ENCODE measurements at places on chromosomes 16 and 17.

DNA sequence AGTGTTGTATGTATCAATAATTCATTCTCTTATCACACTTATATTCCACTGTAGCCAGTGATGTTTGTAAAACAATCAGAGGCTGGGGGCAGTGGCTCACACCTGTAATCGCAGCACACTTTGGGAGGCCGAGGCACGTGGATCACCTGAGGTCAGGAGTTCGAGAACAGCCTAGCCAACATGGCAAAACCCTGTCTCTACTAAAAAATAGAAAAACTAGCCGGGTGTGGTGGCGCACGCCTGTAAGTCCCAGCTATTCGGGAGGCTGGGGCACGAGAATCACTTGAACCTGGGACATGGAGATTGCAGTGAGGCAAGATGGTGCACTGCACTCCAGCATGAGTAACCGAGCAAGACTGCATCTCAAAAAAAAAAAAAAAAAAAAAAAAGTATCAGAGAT is 217.0 kb downstream of the CPPED1 start:
- DNase-seq: no peak
- no peak overlapping the region for H3K27ac ChIP-seq
- no peaks in the 10 kb centered on the region for H3K36me3 ChIP-seq

GRCh38 chr16:10597187-10597601 is 16.8 kb upstream of the EMP2 start:
- peaks cover 20% of the 10 kb centered on the region for H3K4me1 ChIP-seq
- no peak overlapping the region for H3K4me3 ChIP-seq
- no peaks in the 10 kb centered on the region for H3K27me3 ChIP-seq
- H3K27ac ChIP-seq: no peak overlapping the region
- H3K36me3 ChIP-seq: no peaks in the 10 kb centered on the region

DNA sequence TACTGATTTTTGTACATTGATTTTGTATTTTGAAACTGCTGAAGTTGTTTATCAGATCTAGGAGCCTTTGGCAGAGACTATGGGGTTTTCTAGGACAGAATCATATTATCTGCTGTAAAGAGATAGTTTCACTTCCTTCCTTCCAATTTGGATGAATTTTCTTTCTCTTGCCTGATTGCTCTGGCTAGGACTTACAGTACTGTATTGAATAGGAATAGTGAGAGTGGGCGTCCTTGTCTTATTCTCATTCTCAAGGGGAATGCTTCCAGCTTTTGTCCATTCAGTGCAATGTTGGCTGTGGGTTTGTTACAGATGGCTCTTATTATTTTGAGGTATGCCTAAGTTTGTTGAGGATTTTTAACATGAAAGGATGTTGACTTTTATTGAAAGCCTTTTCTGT is 290.1 kb downstream of the MAP2K4 start:
- no peak for DNase-seq
- no peaks in the 10 kb centered on the region for H3K4me1 ChIP-seq
- H3K27ac ChIP-seq: no peak overlapping the region
- no peaks in the 10 kb centered on the region for H3K27me3 ChIP-seq

DNA sequence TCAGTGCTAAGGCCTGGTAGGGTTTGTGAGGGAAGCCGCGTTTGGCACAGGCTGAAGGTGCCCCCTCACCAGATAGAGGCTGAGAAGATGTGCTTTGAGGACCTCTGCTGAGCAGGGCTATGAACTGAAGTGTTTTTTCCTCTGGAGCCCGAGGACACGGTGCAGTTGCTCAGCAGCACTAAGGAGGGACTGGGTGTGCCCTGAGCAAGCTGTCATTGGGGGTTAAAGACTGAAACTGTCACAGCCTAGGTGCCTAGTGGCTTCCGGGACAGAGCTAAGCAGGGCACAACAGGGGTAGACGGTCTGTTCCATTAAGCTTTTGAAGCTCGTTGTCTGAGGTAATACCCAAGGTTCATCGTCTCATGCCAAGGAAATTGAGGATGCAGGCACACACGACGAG is 24.8 kb upstream of the ASGR2 start:
- no peaks in the 10 kb centered on the region for H3K36me3 ChIP-seq
- no peak overlapping the region for H3K4me3 ChIP-seq
- no peak for DNase-seq
- H3K27me3 ChIP-seq: no peaks in the 10 kb centered on the region

Measured in Caco-2 (cell line).